ENCODE measurements at places on chromosomes 4 and X.

- no peak for DNase-seq
Observed at GRCh38 chr4:14308229-14308651, 680.7 kb upstream of the BOD1L1 start.

- peak; percentile 31 for DNase-seq
Observed at GRCh38 chrX:129771266-129771995, 8.3 kb upstream of the SASH3 start.

DNA sequence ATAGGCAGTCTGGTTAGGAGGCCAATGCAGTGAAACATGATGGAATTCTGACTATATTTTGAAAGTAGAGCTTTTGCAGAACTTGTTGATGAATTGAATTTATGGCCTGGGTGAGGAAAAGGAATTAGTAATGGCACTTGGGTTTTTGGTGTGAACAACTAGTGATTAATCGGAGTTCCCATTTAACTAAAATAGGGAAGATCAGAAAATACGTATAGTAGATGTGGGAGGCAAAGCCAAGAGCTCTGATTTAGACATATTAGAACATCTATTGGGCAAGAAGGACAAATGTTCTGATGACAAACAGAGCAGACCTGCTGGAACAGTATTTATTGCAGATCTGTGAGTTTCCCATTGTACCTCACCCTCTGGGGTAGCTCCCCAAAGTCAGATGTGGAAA, 12.3 kb upstream of the NDP start:
- no peak for DNase-seq

- DNase-seq: no peak
Observed at GRCh38 chr4:103887191-103887590, 167.4 kb upstream of the TACR3 start.

DNA sequence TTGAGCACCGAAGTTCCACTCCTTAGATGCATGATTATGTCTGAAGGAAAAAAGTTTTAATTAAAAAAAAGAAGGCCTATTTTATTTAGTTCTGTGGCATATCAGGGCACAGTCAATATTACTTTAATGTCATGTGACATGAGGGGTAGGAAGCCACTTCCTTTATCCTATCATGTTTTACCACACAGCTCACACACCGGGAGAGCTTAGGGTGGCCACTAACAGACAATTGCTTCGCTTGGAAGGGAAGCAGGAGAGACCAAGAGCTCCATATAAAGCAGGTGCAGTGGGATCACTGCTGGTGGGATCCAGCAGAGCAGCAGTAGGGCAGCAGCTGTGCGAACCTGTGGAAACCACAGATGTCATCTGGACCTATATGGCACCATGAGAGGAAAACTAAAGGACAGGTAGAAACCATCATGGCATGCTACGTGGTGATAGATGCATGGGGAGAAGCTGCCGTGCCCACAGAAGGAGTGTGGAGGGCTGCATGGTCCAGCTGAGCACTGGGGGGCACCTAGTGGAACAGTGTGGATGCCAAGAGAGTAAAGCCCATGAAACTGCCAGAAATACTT, 52.0 kb downstream of the DTHD1 start:
- DNase-seq: no peak

GRCh38 chr4:184262901-184263300, 45.2 kb upstream of the ENPP6 start:
- no peak for DNase-seq

GRCh38 chr4:33149658-33150524, 2429.7 kb downstream of the PCDH7 start:
- no peak for DNase-seq

GRCh38 chr4:172142281-172142741, 329.1 kb downstream of the GALNTL6 start:
- no peak for DNase-seq

DNA sequence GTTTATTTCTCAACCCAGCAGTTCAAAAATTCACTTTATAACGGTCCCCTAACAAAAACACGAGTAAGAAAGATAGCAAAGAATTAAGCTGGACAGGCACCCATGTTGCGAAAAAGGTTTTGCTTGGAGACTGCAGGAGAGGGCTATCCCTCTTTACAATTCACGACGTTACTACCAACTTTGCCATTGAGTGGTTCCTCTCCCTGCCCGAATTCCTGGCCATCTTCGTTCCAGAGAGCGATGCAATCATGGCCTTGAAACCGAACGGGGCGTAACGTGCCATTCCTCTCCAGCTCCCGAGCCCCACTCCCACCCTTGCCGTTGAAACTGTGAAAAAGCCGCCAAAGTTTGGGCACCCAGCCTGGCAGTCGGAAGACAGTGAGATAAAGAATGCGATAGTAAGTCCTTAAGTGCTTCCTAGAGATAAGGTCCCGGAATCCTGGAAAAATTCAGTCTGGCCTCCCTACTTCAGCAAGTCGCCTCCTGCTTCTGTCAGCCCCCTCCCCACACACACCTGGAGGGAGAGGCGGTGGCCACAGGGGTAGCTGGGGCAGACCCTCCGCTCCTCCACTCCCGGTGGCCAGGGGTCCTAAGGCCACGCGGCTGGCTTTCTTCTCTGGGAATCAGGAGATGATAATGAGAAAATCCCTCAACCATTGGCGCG, 65.2 kb downstream of the FBXO8 start:
- no peak for DNase-seq
